Cerebellum (tissue), 4 donors: ENCODE measurements at places on chromosomes 1 and 21. TPM values are rescaled to one million over a fixed set of nuclear protein-coding genes. Genes with fewer than 3 reads are reported as not detected.
A peak's percentile ranks its signal among the peaks of the same experiment; 100 is the strongest.

GRCh38 chr1:93616221-93616995 is 65.2 kb downstream of the BCAR3 start:
- DNase-seq = peak; percentile 10

GRCh38 chr1:113874012-113874879 is 2.7 kb upstream of the PTPN22 start:
- no peak for DNase-seq

DNA sequence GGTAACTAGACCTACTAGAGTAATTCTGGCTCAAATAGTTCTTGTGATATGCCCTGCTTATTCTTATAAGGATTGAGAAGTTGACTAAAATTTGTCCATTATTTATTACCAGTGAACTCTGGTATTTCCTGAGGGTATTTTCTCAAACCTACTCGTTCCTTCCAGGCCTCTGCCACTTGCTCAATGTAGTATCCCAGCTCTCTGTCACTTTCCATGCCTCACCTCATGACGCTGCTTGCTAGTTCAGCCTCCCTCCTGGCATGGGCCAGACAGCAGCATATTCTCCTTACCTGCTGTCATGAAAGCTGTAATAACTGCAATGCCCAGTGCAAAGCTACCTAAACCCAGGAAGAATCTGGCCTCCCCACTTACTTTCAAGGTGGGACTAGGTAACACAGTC is 602.9 kb upstream of the ADAMTS5 start:
- no peak for DNase-seq

DNA sequence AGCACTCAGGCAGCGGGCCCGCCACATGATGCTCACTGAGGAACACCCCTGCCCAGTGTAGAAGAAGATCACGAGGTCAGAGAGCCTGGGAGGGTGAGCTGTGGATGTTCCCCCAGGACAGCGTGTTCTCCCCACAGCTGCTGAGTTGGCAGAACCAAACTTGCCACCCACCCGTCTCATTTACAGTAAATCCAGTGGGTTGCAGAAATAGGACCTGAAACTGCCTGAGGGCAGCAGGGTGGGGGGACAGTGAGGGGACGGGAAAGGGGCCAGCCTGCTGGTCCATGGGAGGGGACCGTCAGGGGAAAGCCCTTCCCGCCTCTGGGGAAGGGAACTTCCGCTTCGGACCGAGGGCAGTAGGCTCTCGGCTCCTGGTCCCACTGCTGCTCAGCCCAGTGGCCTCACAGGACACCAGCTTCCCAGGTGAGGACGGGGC is at the start of gene C1QB:
TSS of gene C1QB (plus strand) at position 356 of the 436 bp plus-strand sequence. CDS start 6,227 bp downstream, outside the sequence.
- DNase-seq = no peak

DNA sequence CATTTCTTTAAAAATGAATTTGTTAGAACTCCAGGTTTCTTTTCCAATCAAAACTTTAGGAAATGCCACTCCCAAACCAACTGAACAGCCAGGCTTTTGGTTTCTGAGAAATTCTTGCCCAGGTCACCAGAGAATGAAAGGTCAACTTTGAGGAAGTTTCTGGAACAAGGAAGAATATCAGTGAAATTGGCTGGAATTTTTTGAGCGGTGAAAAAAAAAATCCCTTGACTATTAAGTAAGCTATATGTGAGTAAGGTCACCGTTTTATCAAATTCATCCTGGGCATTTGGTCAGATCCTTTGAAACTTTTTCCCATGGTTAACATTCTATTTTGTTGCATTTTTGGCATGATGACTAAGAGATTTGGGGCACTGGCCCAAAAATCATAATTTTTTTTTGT is 469.3 kb downstream of the LTN1 start:
- no peak for DNase-seq

DNA sequence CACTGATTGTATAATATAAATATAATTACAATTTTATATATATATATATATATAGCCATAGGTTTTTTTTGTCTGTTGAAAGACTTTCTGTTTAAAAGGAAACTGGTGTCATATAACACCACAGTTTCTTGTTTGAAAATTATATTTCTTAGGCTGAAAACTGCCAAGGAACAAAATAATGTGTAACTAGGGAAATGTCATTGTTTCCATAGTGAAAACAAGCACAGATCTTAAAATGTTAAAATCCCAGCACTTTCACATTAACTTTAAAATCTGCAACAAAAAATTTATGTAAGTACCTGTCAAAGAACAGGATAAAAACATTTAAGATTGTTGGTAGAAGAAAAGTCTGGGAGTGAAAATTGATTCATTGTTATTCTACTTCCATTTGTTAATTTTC is 104.2 kb downstream of the ATP6V1G3 start:
- no peak for DNase-seq

GRCh38 chr21:35923971-35924370 is 136.4 kb downstream of the SETD4 start:
- no peak for DNase-seq

GRCh38 chr1:175254190-175254589 is 61.6 kb upstream of the KIAA0040 start:
- DNase-seq = no peak

- DNase-seq = no peak
These were observed 13.1 kb downstream of the ZNF326 start for GRCh38 chr1:90007979-90008404.

GRCh38 chr1:223276029-223276428 is 87.9 kb downstream of the SUSD4 start:
- no peak for DNase-seq

- DNase-seq = no peak
These were observed 46.9 kb upstream of the POFUT2 start for GRCh38 chr21:45334591-45335081.

GRCh38 chr1:153431427-153431826 is 15.1 kb downstream of the S100A7A start:
- DNase-seq = no peak

GRCh38 chr1:1441002-1441888 is 5.8 kb downstream of the VWA1 start:
- peak; percentile 50 for DNase-seq

GRCh38 chr1:19918057-19918456 is 5.4 kb downstream of the PLA2G2E start:
- peak; percentile 77 for DNase-seq

GRCh38 chr1:161158316-161159010 is 837 bp upstream of the USP21 start:
- no peak for DNase-seq

- no peak for DNase-seq
These were observed 19.0 kb downstream of the IGSF21 start for GRCh38 chr1:18126616-18127015.

DNA sequence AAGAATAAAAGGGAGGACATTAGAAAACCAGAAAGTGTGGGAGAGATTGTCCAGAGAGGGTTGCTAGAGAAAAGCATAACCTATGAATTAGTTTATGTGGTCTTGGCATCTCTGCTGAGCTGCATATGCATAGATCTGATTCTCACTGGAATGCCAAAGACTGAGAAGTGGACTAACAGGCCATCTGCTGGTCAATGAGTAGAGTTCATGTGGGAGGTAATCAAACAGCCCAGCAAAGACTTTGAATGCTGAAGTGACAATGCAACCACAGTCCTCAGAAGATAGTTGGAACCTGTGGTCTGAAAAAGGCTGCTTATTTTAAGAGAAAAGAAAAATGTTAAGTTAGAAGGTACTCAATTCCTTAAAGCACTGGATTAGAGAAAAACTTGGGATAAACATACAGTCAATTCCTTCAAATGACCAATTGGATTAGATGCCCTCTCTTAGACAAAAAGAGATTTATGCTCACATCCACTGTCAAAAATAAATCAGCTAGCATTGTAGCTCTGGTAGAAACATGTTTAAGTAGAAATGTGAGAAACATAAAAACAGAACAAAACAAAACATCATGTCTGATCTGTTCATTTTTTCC is 382.8 kb downstream of the AMY1C start:
- DNase-seq = no peak

DNA sequence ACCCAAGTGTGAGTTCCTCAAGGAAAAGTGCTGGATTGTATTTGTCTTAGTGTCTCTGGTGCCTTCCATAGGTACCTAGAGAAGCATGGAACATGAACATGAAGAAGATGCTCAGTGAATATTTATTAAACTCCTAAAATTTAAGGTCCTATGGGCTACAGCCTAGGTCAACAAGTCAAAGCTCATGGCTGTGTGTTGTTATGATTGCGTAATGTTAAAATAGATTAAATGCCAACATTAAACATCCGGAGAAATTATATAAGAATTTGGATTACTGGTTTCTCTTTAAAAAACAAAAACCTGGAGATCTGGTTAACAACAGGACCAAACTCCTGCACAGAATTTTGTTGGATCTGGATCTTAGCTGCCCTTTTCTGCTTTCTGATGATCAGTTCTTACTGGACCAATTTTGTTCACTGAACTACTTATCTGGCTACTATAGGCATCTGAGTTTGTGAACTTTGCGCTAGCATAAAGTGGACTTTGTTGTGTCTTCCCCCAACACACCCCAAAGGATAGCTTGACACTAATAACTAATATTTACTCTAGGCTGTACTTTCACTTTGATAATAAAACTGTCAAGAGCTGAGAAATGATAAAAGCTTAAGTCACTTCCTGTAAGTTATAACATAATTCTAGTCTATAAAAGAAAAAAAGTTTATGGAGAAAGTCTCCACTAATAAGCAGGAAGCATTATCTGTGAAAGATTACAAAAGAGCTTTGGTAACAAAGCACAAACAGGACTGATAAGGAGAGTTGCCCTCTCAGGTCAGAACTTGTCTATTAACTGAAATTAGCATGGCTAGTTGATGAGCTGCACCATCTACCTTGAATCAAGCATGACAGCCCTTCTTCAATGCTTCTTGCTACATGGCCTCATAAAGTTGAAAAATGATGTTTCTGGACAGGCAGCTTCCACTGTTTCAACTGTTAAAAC is 20.7 kb downstream of the F5 start:
- no peak for DNase-seq

DNA sequence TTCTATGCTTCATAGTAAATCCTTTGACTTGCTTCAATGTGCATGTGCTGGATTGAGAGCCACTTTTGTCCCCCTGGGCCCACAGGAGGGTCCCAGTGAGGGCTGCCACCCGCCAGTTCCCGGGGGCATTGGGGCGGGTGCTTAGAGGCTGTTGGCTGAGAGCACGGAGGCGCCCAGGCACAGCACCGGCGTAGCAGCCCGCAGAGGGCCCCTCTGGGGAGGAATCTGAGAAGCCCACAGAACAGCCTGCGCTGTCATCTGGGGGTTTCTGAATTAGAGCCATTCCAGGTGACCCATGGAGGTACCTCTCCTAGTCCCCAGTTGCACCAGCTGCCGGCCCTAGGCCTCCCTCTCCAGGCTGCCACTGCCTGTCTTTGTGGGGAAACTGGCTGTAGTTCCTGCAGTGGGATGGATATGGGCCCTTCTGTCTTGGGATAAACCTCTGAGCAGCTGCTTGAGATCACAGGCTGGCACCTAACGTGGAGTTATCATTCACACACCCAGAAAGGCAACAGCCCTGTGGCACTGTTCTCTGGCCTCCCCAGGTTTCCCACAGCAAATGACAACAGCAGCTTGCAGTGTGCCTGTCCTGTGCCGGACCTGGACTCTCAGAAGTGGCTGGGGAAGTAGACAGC is 39.5 kb downstream of the TMEM51 start:
- no peak for DNase-seq

GRCh38 chr1:183227422-183228346 is 41.6 kb downstream of the LAMC2 start:
- no peak for DNase-seq

DNA sequence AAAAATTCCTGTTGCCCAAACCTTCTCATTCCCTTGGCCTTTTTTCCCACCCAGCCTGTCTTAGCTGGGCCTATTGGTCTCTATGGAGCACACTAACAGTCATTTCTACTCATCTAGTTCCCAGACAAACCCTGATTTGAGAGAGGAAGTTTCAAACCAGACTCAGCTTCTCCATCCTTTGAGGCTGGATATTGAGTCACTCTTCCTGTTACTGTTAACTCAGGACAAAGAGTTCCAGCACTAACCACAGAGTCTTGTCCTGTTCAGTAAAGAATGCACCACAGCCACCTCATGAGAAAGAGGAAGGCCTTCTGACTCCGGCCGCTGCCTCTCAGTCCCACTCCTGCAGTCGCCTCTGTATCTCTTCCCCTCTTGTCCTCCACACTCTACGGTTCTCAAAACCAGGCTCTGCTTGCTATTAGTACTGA is 137.8 kb downstream of the PTPRC start:
- no peak for DNase-seq

DNA sequence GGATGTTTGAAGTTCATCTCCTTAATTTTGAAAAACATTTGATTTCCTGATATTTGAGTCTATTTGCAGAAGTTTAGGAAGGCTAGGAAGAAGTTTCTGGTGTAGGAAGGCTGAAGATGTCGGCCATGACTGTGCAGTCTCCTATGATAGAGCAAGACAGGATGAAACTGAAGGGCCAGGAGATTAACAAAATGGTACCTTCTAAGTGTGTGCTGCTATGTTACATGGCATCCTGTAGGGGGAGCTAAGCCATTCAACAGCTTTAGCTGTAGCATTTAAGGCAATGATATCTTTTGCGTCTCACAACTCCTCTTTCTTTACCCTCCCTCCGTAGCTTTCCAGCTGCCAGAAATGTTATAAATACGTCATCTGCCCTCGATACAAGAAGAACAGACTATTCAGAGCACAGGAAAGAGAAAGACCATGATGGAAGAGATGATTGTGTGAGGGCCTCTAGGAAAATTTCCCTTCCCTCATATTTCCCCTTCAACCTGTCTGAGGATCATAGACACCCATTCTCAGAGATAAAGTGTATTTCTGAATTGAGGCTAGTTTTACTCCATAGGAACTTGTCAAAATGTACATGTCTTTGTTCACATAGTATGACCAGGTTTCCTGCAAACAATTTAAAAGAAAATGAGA is 61.1 kb downstream of the XCL1 start:
- DNase-seq = no peak

GRCh38 chr1:207826557-207827487 is 75.0 kb downstream of the CD46 start:
- DNase-seq = no peak

DNA sequence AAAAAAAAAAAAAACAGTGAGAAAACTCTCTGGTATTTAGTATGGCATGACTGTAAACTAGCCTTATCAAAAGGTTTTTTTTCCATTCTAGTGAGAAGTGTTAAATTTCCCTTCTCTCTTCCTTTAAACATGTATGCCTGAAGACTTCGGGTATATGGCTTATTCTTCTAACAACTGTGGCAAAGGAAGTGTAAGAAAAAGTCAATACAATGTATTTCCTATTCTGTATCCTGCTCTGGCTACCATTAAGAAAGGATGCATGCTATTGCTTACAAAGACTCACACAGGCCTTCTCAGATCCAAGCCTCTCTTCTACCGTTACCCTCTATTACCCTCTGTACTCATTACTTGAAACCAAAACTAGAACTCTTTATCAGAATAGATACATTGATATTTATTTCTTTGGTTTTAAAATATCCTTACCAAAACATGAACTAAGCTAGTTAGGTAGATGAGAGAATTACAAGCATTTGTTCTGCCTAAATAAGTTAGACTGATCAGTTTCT is 8.4 kb downstream of the CEPT1 start:
- DNase-seq = no peak

Gene RAP1GAP
- total RNA-seq = 13.5 TPM

Gene ARHGEF2
- 78.8 TPM for total RNA-seq

Gene CLCN6
- total RNA-seq = 19.9 TPM

Gene HMGN2
- total RNA-seq = 304 TPM

Gene CORT
- total RNA-seq = 1.1 TPM

Gene GJA9
- total RNA-seq = not detected

Gene LCE3C
- not detected for total RNA-seq

Gene NBPF6
- 0.18 TPM for total RNA-seq

Gene CCDC181
- total RNA-seq = 7.9 TPM

Gene NFASC
- 61.4 TPM for total RNA-seq

Gene IGSF3
- 75.4 TPM for total RNA-seq
